EH (cell line): ENCODE measurements at places on chromosomes 12 and 14.
A peak's percentile ranks its signal among the peaks of the same experiment; 100 is the strongest.

- DNase-seq: no peak
These were observed 217.6 kb upstream of the CNTN1 start for GRCh38 chr12:40474630-40475029.

- no peak for DNase-seq
These were observed 76.5 kb downstream of the FBXL14 start for GRCh38 chr12:1517734-1518525.

- peak; percentile 91 for DNase-seq
These were observed 215.1 kb downstream of the CACNA1C start for GRCh38 chr12:2267703-2268470.

GRCh38 chr14:55412676-55413075, 1.0 kb upstream of the ATG14 start:
- DNase-seq: no peak

DNA sequence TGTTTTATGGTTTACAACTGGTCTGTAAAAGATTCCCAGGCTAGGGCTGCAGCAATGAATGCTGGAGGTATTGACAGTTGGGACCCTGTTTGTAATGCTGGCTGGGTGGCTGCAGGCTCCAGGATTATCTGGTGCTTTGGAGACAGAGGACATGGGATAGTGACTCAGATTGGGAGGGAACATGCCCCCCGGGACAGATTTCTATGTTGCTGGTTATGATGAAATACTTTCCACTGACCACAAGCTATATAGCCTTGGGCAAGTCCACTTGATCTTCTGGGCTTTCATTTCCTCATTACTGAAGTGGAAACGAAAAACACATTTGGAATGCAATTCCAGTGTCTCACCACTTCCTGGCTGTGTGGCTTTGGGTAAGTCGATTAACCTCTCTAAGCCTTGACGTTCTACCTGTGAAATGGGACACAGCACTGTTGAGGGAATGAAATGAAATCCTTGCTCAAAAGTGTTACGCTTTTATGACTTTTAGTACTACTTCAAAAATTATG, 6.3 kb upstream of the TPCN1 start:
- peak; percentile 100 for DNase-seq

DNA sequence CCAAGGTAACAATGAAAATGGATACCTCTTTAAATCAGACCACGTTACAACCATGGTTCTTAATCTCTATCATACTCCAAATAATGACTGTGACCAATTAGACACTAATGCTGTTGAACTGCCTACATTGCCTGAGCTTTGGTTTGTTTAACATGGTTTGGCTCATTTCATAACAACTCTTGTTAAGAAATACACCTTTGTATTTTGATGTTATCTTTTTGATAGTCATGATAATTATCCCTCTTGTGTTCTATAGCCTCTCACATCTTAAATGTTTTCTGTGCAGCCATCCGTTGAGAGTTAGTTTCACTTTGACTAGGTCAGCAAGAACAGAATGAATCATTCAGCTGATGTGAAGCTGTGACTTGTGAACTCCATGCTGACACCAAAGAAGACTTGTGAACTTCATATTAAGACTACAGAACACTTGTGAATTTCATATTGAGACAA, 75.5 kb upstream of the RERGL start:
- DNase-seq: peak; percentile 1
